ENCODE measurements at places on chromosomes 1 and 21.

DNA sequence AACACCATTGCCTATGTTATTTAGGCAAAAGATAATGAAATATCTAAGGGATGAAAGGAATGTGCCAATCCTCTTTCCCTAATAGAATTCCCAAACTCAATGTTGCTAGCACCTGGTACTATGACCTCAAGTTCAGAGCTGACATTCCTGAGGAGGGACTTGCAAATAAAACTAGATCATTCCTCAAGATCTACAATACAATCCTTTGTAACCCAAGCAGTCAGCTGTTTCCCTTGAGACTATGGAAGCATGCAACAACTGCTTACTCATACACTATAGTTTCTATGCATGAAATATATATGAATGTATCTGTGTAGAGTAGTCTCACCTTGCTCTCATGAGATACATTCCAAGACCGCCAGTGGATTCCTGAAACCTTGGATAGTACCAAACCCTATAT, 65.0 kb downstream of the ABL2 start:
- no peak for DNase-seq

DNA sequence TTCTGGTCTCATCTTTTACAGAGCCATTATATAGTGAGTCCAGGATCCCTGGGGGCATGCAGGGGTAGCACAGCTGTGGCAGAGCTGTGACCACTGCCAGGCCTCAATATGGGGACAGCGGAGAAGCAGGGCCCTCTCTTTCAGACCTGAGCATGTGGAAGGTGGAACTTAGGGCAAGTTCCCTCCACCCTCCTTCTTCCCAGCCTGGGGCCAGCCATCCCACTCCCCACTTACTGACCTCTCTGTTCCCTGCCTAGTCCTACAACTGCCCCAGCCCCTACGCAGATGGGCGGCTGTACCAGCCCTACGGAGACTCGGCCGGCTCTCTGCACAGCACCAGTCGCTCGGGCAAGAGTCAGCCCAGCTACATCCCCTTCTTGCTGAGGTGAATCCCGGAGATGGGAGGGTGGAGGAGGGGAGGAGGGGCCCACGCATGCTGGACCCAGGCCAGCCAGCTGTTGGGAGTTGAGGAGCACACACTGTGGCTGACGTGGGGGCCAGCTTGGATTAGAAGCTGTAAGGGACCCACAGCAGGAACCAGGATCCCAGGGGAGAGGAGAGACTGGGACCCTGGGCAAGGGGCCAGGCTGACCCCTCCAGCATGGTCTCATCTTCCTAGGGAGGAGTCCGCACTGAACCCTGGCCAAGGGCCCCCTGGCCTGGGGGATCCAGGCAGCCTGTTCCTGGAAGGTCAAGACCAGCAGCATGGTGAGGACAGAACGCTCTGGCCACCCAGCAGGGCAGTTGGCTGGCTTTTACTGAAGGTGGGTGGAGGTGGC, 10.7 kb downstream of the PSRC1 start:
- no peak for DNase-seq

DNA sequence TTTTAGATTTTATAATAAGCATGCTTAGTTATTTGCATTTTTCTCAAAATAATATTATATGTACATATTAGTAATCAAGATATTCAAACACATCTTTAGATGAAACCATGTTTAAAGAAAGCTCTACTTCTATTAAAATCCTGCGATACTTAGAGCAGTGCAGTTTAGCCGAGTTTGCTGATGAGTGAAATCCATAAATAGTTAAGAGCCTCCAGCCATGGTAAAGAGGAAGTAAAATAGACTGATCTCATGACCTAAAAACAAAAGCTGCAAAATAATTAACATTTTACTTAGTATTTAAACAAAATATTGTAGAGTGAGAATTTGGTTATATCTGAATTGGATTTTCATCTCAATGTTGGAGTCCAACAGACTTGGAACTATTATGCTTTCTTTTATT, 147.4 kb upstream of the NRIP1 start:
- DNase-seq = no peak

DNA sequence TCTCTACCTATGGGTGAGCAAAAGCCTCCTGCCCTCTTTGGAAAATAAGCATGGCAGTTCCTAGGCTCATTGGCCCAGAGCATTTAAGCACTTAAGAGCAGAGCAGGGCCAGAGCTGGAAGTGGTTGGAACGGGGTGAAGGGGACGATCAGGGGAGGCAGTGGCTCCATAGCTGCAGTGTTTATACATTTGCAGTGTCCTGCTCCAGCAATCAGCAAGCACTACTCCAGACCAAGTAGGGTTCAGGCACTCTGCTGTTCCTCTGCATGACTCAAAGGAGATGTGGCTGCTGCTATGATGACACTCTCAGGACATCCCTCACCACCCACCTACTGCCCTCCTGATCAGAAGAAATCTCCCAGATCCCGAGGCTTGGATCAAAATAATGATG, 55.0 kb downstream of the TRABD2B start:
- DNase-seq = no peak

- DNase-seq = no peak
Measured at GRCh38 chr1:203084588-203085527, 954 bp downstream of the MYOG start.

- no peak for DNase-seq
Measured at GRCh38 chr1:27906759-27907158, 28.0 kb upstream of the SMPDL3B start.
